Heart left ventricle (tissue), 16 donors: ENCODE measurements at places on chromosomes 11 and 22.

- no peak overlapping the region for H3K4me3 ChIP-seq
- peaks cover 71% of the 10 kb centered on the region for H3K4me1 ChIP-seq
- no peaks in the 10 kb centered on the region for H3K27me3 ChIP-seq
- H3K27ac ChIP-seq = no peak overlapping the region
- H3K36me3 ChIP-seq = peaks cover 17% of the 10 kb centered on the region
Observed at GRCh38 chr22:20533095-20533878, 25.9 kb downstream of the MED15 start.

DNA sequence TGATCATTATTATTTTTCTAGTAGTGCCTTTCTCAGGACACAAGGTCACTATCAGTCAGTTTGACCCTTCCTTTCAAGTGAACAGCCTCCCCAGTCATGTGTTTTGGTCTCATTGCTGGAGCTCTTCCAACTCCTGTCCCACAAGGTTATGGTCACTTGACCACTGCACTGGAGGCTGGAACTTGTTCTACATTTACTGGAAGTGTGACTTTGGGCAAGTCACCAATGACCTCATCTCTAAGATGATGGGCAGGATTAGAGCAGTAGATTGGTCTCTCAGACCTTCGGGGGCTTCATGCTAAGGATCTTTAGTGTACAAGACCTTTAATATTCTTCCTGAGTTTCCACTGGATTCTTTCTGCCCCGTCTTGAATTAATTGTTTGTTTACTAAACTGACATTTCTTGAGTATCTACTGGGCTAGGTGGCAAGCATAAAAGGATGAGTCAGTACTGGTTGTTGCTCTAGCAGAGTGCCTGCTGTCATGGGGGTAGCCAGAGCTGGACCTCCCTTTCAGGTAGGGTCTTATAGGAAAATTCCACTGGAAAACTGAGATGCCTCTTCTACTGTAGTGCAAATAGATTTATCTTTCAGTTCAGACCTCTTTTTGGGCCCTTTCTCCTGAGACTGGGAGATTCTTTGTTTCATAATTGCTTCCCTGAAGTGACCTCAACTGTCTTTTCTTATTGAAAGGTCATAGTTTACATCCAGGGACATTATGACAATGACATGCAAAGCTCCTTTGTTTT, 106.8 kb downstream of the GRAMD1B start:
- peaks cover 15% of the 10 kb centered on the region for H3K4me1 ChIP-seq
- H3K36me3 ChIP-seq = no peaks in the 10 kb centered on the region
- peak overlapping the region; percentile 12 for H3K27ac ChIP-seq
- DNase-seq = peak; percentile 70
- H3K27me3 ChIP-seq = no peaks in the 10 kb centered on the region
- no peak overlapping the region for H3K4me3 ChIP-seq

DNA sequence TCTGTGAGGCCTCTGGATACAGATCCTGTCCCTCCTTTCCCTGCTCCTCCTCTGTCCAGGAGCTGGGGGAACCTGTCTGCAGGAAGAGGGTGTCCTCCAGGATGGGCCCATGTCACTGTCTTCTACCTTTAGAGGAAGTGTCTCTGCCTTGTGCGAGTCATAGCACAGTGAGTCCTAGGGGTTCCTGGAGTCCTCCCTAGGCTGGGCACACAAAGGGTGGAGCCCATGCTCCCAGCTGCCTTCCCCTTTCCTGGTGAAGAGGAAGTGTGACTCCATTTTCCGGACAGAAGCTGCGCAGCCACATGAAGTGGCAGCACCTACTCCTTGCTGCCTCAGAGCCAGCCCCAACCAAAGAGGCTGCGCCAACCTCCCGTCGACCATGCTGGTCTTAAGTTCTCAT, 112.2 kb downstream of the CTTN start:
- no peak overlapping the region for H3K27ac ChIP-seq

DNA sequence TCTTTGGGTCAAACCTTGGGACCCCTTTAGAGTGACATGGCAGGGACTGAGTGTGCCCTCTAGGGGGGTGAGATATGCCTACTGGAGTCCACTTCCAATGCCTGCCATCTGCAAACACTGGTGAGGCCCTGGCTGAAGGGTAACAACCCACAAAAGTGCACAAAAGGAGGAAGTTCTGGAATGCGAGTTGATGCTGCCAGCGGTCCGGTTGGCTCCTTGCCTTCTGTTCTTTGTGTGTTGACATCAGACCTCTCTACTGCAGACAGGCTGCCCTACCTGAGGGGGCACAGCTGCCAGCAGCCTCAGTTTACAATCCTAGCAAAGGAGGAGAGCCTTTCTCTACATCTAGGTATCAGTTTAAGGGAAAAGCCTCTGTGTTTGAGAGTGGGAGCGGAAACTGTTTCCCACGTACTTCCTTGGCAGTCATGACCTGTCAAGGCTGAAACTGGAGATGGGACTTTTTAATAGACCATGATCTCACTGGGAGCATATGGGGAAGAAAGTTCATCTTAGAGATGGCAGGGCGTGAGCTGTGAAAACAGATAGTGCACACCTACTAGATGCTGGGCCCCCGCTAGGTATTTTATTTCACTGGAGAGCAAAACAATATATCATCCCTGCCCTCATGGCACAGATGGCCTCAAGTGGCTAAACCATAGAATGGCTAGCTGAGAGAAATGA, 27.2 kb downstream of the BMAL1 start:
- H3K4me3 ChIP-seq = peak overlapping the region; percentile 24
- peak overlapping the region; percentile 64 for H3K27ac ChIP-seq

GRCh38 chr11:36186340-36187175, 102.7 kb downstream of the COMMD9 start:
- no peak overlapping the region for H3K4me3 ChIP-seq
- DNase-seq = no peak
- no peaks in the 10 kb centered on the region for H3K36me3 ChIP-seq

GRCh38 chr11:12741671-12742216, 67.5 kb downstream of the TEAD1 start:
- no peaks in the 10 kb centered on the region for H3K27me3 ChIP-seq
- no peak for DNase-seq
- no peak overlapping the region for H3K4me3 ChIP-seq
- H3K4me1 ChIP-seq = peaks cover 12% of the 10 kb centered on the region

DNA sequence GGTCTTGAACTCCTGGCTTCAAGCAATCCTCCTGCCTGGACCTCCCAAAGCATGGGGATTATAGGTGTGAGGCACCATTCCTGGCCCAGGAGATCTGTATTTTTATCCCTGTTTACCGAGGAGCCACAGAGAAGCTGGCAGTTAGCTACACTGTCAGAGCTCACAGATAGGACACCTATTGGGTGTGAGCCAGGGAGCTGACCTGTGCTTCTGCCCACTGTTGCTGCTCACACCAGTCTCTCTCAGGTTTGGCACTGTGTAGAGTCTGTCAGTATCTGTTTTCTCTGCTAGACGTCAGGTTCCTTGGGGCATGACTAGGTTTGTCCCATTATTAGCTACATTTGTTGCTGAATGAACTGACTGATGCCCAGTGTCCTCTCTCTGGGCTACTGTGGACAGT, 17.5 kb downstream of the PPP6R2 start:
- no peaks in the 10 kb centered on the region for H3K27me3 ChIP-seq
- H3K4me1 ChIP-seq = peaks cover 7% of the 10 kb centered on the region
- H3K27ac ChIP-seq = no peak overlapping the region
- DNase-seq = no peak

- H3K27ac ChIP-seq = no peak overlapping the region
- H3K4me3 ChIP-seq = no peak overlapping the region
- H3K4me1 ChIP-seq = no peaks in the 10 kb centered on the region
- H3K27me3 ChIP-seq = peaks cover 10% of the 10 kb centered on the region
- DNase-seq = no peak
Observed at GRCh38 chr11:93074352-93074751, 104.9 kb downstream of the MTNR1B start.

DNA sequence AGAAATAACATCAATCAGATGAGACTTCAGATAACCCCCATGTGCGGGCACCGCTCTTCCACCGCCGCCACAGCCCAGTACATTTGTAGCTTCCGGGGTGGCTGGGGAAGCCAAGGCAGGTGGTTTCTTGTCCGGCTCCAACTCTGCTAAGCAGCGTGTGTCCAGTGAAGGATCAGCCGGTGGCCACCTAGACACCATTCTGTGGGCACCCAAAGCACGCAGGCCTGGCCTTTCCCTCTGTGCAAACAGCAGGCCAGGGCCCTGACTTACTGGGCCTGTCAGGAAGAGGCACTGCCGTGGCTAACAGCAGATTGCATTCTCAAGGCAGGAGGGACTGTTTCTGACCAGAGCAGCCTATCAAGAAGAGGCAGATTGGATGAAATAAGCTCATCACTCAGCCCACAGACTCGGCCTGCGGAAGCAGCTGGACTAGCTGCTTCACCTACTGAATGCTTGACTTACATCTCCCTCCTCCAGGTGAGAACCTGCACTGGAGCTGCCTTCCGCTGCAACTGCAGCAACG, 74.8 kb downstream of the ETS1 start:
- H3K36me3 ChIP-seq = no peaks in the 10 kb centered on the region
- peak overlapping the region; percentile 12 for H3K4me3 ChIP-seq
- no peak for DNase-seq
- H3K27ac ChIP-seq = no peak overlapping the region

DNA sequence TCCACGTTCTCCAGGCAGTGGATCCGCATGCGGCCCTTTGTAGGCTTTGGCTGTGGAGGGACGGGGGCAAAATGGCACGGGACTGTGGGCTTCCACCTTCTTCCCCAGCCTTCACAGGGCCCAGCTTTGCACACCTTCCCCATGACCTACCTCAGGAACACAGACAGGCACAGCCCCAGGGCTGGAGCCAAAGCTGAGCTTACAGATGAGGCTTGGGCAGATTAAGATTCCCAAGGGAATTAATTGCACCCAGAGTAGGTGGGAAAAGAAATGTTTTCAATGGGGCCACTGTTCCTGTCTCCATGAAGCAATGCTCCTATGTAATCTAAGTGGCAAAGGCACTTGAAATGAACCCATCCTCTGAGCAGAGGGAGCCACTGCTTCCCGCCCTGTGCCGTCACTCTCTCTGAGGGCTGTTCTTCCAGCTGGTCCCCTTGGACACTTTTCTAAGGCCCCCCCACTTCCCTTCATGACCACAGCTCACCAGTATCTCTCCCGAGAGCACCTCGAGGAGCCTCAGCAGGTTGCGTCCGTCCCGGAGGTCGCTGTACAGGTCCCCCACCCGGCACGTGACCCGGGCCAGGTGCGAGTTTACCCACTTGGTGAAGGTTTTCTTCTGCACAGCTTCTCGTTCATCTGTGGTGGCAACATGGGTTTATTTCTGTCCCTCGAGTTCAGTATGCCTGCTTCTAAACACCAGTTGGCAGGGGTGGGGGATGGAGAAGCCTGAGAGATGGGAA, 13.5 kb downstream of the SPTBN2 start:
- no peaks in the 10 kb centered on the region for H3K36me3 ChIP-seq
- H3K4me3 ChIP-seq = no peak overlapping the region
- no peak overlapping the region for H3K27ac ChIP-seq
- no peaks in the 10 kb centered on the region for H3K4me1 ChIP-seq
- H3K27me3 ChIP-seq = no peaks in the 10 kb centered on the region

DNA sequence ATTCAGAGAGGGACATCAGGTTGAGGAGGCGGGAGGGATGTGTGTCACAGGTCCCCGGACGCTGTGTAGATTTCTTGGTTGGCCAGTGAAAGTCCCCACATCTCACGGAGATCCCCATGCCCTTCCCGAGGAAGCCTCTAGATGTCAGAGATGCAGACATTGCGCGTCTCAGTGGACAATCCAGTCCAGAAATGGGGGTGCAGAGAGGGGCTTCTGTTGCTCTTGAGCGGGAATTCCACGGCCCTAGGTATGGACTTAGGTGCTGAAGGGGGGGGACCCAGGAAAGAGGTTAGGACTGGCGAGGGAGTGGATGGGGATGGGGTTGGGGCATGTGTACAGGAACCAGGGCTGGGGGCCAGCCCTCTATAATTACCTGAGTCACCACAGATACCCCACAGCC, 7.0 kb downstream of the THY1 start:
- H3K27ac ChIP-seq = no peak overlapping the region
- no peak for DNase-seq
- H3K27me3 ChIP-seq = peaks cover 11% of the 10 kb centered on the region
- H3K36me3 ChIP-seq = no peaks in the 10 kb centered on the region

DNA sequence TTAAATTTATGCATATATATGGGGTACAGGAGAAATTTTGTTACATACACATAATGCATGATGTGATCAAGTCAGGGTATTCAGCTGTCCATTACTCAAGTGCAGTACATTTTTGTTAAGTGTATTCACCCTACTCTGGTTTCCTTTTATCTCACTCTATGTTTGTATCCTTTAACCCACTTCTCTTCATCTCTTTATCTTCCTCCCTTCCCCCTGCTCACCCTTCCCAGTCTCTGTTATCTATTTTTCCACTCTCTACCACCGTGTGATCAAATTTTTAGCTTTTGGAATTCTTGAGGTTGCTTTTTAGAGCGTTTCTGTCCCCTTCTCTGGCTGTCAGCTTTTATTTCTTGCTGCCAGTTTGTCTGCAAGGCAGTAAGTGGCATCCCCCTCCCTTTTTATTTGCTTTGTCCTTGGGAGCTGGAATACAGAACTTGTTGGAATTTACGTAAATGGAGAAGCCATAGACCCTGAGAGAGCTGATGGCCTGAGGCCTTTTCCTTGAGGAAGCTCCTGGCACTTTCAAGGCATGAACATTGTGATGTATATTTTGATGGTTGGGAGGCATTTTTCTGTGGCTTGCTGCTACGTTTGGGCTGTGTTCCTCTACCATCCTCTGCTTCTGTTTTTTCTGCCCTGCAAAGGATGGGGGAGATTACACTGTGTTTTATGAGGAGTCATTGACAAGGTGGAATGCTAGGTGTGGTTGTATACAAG, 148.6 kb downstream of the LDLRAD3 start:
- no peak overlapping the region for H3K27ac ChIP-seq
- H3K27me3 ChIP-seq = peaks cover 3% of the 10 kb centered on the region
- H3K4me3 ChIP-seq = no peak overlapping the region
- no peaks in the 10 kb centered on the region for H3K36me3 ChIP-seq

- H3K4me3 ChIP-seq = no peak overlapping the region
- no peak for DNase-seq
- no peaks in the 10 kb centered on the region for H3K36me3 ChIP-seq
- no peak overlapping the region for H3K27ac ChIP-seq
- H3K27me3 ChIP-seq = no peaks in the 10 kb centered on the region
Observed at GRCh38 chr11:96103102-96103501, 179.2 kb upstream of the MTMR2 start.

DNA sequence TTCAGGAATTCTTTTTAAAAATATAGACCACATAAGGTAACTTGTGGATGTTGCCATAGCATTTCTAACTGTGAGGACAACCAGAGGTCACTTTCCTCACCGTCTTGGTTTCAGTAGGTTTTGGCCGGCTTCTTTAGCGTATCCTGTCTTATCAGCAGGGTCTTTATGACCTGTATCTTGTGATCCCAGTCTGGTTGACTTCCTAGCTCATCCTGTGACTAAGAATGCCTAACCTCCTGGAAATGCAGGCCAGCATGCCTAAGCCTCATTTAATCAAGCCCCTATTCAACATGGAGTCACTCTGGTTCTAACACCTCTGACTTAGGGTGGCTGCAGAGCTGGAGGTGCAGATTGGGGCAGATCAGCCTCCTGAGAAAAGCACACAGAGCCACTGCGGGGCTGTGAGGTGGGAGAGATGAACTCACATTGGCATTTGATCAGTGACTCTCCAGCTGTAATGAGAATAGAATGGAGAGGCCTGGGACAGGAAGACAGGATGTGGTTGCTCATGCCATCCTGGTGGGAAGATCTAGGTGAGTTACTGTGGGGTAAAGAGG, 41.1 kb upstream of the TOP3B start:
- DNase-seq = no peak
- H3K4me1 ChIP-seq = no peaks in the 10 kb centered on the region
- no peak overlapping the region for H3K4me3 ChIP-seq
- no peaks in the 10 kb centered on the region for H3K27me3 ChIP-seq
